Renal cortex interstitium (tissue), 15 donors: ENCODE measurements at places on chromosomes 16 and 17.

GRCh38 chr16:66741950-66742808 is 9.2 kb downstream of the DYNC1LI2 start:
- no peak for DNase-seq

GRCh38 chr16:12311877-12312276 is 335.3 kb downstream of the SNX29 start:
- DNase-seq: no peak

GRCh38 chr17:4725646-4726310 is 5.5 kb upstream of the MED11 start:
- no peak for DNase-seq

- DNase-seq: no peak
Measured at GRCh38 chr17:5092218-5093010, 14.1 kb downstream of the ZFP3 start.

DNA sequence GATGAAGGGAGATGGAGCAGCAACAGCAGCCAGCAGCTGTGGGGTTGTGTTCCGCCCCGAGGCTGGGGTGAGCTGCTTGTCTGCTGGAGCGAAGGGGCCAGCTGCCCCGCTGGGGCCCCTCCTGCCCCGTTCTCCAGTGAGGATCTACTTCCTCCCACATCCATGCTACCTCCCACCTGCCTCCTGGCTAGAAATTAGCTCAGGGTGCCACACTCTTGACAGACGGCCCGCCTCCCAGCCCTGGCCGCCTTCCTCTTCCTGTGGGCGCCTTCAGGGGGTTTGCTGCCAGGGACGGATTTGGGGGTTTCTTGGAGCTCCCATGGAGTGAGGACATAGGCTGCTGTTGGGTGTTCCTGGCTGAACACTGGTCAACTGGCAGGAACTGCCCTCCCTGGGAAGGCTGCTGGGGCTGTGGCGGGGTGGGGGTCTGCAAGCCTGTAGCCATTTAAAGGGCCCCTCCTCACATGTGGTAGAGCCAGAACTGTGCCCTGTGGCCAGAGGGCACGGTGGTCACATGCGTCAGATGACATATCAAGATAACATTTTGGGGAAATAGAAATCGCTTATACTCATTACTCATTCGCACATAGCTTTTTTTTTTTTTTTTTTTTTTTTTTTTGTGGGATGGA is 13.1 kb downstream of the TBC1D24 start:
- DNase-seq: no peak

DNA sequence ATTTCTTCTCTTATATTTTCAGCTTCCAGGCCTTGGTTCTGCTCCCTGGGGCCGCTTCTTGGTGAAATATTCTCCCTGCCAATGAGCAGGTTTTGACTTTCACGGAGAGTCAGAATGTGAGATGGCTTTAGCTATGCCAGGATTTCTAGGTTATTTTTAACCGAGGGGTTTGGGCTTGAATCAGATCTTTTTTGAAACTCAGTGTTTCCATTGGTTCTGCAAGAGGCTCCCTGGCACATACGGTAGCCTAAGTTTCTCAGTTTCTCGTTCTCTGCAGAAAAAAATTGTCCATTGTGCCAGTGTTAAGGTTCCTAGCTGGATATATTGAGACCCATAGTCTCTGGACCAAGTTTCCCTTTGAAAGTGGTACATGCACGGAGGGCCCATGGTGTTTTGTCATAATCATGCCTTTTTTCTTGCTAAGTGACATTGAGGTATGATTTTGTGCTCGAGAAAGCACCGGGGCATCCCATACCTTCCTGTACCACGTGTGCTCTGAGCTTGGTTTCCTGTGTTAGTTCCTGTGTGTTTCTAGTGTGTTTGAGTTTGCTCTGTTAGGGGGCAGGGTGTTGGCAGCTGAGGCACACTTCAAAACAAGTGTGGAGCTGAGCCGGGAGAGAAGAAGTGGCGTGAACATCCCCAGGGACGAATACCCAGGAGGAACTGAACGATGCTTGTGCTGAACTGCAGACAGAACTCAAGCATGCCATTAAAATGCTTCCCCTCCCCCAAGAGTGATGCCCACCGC is 127.2 kb downstream of the HS3ST3B1 start:
- no peak for DNase-seq

DNA sequence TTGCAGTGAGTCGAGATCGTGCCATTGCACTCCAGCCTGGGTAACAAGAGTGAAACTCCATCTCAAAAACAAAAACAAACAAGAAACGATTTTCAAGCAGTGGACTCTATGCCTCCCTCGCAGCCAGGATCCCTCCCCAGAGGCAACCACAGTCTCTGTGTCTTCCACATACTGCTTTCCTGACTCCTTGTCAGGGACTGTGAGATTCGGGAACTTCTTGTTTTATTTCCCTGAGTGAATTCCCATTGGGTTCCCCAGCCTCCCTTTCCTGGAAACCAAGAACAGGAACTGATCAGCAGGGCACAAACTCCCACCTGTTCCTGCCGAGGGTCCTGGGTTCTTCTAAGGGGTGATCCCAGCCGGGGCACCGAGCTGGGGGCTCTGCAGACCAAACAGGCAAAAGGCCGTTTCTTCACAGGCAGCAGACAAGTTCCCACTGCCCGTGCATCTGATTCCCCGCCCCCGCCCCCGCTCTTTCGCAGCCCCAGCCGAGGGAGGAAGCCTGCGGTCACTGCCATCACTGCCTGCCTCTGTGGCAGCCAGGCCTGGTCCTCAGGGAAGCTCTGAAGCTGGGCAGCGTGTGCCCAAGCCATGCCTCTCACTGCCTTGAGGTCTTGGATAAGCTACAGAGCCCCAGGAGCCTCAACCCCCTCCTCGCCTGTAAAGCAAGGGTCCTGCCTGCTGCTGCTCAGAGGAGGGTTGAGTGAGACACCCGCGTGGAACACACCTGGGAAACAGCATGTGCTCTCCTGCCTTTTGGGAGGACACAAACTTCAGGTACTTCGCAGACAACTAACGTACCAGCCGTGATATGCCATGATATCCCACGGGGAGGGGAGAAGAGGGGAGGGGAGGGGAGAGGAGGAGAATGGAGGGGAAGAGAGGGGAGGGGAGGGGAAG is 5.5 kb upstream of the PIEZO1 start:
- DNase-seq: no peak

DNA sequence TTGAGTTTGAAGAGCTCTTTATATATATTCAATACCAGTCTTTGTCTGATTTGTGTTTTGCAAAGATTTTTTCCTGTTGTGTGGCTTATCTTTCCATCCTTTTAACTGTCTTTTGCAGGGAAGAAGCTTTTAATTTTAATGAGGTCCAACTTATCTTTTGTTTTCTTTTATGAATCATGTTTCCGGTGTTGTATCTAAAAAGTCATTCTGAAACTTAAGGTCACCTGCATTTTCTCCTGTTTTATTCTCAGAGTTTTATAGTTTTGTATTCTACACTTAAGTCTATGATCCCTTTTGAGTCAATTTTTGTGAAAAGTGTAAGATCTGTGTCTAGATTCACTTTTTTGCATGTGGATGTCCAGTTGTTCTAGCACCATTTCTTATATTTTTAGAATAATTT is 24.6 kb upstream of the COX10 start:
- no peak for DNase-seq

DNA sequence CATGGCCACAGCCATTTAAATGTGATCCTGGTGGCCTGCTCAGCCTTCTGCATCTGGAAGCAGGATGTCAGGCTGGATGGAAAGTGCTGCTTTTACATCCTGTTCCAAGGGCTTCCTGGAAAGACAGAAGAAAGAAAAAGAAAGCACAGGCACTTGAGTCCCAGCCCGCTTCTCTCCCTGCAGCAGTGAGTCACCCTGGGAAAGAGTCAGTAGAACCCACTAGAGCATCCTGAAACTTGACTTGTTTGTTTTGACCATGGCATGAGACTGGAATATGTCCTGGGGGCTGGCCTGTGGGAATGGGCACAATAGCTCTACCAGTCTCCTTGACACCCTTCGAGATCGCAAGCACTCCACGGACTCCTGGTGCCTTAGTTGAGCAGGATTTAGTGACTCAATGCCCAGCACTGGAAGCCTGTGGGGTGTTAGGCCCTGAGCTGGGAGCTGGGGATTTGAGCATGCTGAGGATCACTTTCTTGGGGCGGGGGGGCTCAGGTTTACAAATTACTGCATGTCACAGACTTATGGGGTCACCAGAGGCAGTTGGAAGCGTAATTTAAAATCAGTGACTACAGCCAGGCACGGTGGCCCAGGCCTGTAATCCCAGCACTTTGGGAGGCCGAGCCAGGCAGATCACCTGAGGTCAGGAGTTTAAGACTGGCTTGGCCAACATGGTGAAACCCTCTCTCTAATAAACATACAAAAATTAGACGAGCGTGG is 22.1 kb upstream of the GNA13 start:
- DNase-seq: no peak
